ENCODE measurements at places on chromosomes 7 and 10.

DNA sequence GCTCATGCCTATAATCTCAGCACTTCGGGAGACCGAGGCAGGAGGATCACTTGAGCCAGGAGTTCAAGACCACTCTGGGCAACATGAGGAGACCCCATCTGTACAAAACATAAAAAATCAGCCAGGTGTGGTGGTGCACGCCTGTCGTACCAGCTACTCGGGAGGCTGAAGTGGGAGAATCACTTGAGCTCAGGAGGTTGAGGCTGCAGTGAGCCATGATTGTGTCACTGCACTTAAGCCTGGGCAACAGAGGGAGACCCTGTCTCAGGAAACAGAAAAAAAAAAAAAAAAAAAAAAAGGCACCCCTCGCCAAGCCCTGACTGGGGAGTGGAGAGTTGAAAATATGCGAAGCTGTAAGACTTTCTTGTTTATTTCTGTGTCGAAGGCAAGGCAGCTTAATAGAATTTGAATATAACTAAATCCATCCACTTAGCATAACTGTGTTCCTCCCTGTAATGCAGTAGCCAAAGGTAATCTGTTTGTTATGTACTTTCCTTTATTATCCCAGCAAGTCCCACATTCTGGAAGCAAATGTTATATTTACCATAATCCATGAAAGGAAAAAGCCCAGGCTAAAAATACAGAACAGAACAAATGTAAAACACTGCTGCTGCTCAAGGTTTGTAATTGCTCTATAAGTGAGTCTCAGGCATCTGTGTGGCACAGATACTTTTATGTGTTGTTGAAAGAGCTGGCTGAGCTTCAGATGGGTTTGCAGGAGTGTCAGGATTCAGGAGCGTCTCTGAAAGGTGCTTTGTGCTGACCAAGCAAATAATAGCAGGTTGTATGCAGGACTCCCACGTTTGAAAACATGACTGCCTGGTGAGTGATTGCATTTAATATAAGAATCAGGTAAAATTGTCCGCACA is 127.2 kb downstream of the CELF2 start:
- DNase-seq = no peak

GRCh38 chr10:13788320-13788600 is 201.5 kb downstream of the PRPF18 start:
- DNase-seq = no peak

DNA sequence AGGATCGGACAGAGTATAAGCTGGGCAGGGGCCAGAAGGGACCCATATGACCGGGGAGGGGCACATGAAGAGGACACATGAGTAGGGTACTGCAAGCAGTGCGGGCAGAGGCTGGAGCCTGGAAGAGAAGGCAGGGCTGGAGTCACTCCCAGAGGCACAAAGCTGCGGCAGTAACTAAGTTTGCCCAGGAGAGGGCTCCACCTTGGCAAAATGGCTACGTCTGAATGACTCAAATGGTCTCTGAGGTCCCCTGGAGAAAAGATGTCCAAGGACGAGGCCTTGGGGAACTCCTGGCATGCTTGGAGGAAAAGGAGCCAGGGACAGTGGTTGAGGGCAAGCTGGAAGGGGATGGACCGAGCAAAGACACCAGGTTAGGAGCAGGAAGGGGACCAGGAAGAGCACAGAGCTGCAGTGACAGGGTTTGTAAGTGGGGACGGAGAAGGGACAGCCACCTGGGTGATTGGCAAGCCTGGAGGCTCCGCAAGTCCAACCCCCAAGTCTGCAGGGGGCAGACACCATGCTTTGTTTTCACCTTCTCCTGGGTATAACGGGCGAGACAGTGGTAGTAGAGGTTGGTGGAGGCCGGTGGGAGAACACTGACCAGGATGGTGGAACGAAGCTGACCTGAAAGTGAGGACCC is 43.1 kb upstream of the LBX1 start:
- DNase-seq = peak; percentile 58

DNA sequence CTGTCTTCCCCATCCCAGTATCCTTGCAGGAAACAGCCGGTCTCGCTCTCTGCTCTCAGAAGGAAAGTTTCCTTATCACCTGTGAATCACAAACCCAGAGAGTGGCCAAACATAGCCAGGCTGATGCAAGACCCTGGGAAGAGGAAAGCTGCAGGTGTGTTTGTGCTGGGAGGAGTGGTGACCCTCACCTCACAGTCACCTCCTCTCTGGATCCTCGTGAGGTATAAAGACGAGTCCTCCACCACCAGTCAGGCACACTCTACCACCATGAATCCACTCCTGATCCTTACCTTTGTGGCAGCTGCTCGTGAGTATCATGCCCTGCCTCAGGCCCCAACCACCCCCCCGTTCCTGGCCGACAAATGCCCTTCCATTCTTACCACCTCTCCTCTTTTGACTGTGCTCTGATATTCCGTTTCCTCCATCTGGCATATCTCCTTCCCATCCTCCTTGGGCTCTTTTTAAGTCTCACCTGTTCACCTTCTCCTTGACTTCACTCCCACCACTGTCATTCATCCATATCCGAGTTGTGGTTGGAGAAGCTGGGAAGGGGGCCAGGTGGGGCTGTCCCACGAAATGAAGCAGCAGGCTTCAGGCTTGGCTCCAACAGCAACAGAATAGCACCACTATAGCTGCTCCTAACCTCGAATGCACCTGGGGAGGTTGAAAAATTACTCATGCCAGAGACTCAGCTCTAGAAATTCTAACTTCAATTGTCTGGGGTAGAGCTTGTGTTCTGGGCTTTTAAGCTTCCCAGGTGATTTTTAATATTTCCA is at the start of gene PRSS1:
Gene PRSS1, plus strand, starts transcription at position 255 of the 776 bp plus-strand sequence. Its CDS starts 13 bp downstream, at position 268.
- DNase-seq = no peak

- no peak for DNase-seq
These were observed 705.6 kb upstream of the GALNT17 start for GRCh38 chr7:70426249-70426880.

DNA sequence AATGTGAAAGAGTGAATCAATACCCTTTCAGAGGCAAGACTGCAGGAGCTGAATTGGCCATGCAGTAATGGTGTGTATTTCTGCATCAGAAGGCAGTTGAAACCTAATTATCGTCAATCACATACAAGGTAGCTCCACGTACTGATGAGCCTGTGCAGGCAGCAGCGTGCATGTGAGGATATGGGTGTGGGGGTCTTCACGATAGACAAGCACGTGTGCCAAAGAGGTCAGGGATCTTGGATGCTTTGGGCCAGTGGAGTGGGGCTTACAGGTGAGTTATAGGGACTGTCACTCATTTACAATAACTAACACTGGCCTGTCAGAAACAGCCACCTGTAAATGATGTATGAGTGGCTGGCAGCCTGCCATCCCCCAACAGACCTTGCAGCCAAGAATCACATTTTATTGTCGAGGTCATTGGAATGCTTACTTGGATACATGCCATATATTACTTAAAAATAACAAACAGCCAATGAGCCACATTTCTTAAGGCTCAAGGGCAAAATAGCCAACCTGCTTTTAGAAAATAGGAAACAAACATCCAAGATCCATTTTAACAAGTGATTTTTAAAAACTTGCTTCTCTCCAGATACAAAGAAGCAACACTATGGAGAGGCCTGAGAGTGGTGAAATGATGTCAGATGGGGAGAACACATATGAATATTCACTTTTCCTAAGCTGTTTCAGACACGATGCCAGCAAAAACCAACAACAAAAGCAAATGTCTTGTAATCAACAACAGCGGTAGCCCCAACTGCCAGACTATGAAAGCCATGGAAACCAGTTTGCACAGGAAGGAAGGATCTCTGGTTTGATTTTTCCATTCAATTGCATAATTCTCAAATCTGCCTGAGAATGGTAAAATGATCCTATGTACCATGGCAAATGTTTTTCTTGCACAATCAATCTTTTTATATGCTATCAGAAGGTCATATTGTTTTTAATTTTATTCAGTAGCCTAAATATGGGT is 210.7 kb downstream of the SKAP2 start:
- no peak for DNase-seq

DNA sequence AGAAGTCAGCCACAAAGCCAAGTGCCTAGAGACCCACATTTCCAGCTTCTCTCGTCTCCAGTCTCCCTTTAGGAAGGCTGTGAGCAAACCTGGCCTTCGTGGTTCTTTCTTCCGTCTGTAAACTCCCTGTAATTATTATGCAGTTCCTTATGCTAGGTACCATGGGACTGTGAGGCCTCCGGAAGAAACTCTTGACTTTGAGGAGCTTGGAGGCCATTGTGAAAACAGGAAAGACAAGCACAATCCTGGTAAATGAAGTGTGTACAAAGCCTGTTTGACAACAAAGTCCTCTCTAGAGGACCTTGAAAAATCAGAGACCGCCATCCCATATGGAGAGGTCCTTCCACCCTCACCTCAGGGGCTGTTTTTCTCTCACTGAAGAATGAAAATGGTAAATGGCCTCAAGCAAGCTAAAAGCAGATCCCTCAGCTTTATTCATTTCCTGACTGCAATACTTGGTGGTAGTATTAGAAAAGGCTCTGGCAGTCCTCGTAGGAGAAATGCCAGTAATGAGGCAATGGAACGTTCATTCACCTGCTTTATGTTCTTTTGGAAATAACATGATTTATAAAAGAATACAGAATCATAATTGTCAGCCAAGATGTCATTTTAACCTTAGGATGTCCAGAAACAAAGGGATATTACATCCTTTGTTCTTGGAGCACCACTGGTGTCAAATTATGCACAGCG is 926.4 kb downstream of the LRMDA start:
- DNase-seq = no peak

- DNase-seq = no peak
These were observed 220.5 kb downstream of the LHFPL3 start for GRCh38 chr7:104548861-104549260.

DNA sequence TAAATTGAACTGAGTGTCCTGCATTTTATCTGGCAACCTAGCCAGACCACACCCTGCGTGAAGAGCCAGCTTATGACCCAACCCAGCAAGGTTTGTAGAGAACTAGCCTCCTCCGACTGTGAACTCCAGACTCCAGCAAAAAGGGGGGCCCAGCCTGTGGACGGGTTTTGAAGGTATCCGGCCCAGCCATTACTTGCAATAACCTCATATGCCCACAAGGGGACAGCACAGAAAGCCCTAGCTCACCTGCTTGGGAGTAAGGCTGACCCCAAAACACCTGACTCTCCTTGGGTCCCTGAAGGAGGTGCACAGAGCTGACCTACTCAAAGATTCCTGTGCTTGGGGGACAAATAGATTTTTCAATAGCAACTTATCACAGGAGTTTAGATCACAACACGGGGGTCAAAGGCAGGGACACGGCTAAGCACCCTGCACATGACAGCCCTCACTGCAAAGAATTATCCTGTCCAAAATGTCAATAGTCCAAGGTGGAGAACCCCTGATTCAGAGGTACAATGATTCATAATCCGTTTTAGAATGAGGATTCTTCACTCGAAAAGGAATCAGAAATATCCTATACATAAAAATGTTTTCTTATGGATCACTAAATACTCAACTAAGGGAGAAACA is 4.6 kb downstream of the TRPV6 start:
- peak; percentile 48 for DNase-seq

GRCh38 chr10:14261336-14261735 is 69.4 kb downstream of the FRMD4A start:
- no peak for DNase-seq

GRCh38 chr10:49690698-49691356 is 11.4 kb downstream of the C10orf53 start:
- DNase-seq = no peak

DNA sequence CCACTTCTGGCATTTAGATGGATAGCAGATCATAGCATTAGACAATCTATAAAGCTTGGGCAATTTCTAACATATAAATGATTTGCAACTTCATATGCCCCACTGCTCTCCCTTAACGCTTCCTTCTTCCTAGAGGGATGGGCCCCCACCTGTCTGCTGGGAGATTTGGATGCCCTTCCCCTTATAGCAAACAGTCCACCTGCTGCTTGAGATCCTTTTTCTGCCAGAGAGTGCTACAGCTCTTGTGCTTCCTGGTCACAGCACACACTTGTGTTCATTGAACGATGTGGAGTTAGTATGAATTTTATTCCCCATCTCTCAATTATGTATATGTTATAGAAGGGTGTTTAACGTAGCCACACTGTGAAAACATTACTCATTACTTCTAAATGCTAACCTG is 10.4 kb upstream of the PCGF5 start:
- no peak for DNase-seq

- no peak for DNase-seq
These were observed 20.6 kb downstream of the SHTN1 start for GRCh38 chr10:116984202-116984990.

GRCh38 chr10:73908853-73909539 is 1.9 kb upstream of the PLAU start:
- peak; percentile 17 for DNase-seq

GRCh38 chr7:71017602-71018001 is 114.3 kb upstream of the GALNT17 start:
- no peak for DNase-seq

DNA sequence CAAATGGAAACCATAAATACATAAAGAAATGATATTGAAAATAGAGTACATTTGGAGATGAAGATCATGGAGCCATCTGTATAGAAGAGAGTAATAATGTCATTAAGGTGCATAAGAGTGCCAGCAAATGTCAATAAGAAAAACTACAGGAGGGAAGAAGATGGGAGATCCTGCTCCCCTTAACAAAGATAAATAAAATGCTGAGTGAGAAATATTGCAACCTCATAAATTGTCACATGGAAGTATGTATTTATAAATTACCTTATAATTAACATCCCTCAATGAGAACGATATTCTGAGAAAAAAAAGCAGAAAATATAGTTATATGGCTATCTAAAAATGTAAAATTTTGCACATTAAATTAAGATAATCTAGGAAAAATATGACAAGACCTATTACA is 155.2 kb upstream of the PRSS1 start:
- DNase-seq = no peak

DNA sequence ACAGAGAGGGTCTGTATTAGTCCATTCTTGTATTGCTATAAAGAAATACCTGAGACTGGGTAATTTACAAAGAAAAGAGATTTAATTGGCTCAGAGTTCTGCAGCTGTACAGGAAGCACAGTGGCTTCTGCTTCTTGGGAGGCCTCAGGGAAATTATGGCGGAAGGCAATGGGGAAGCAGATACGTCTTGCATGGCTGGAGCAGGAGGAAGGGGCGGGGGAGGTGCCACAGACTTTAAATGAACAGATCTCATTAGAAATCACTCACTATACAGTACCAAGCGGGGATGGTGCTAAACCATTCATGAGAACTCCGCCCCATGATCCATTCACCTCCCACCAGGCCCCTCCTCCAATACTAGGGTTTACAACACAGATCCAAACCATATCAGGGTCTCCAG is 3.7 kb upstream of the CALU start:
- no peak for DNase-seq
